Astrocyte of the hippocampus (primary cell): ENCODE measurements at places on chromosomes 5 and 9.

DNA sequence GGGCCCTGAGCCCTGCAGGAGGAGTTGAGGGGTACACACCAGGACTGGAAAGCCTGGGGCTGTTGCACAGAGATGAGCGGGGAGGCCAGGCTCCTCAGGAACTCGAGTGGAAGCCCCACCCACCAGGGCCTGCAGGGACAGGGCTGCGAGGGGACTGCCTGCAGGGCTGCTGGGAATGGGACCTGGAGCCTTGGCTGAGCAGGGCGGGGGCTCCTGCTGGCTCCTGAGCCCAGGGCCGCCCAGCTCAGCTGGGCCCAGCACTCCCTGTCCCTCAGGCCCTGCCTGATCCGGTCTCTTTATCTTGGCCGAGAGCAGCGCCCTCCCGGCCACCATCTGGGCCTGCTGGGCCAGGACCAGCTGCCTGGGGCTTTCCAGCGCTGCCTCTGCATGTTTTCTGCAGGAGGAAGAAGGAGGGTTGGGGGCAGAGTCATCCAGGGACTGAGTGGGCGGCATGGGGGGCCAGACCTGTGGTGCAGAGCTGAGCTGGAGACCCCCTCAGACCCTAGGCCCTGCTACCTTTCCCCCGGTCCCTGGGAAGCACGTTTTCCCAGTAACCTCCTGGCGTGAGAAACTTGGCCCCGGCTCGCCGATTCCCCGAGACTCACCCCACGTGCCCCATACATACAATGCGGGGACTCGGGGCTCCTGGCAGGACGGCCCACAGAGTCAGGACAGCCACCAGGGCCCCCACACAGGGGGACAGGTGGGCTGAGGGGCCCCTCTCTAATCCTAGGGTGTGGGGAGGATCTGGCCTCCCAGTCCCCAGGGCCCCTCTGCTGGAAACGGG lies 9.4 kb downstream of the LCN12 start:
- no peak for DNase-seq

GRCh38 chr5:11596657-11597071 lies 307.6 kb downstream of the CTNND2 start:
- DNase-seq, result peak; percentile 33

- peak; percentile 86 for DNase-seq
Measured at GRCh38 chr5:73370640-73371583, 77.7 kb downstream of the FOXD1 start.

DNA sequence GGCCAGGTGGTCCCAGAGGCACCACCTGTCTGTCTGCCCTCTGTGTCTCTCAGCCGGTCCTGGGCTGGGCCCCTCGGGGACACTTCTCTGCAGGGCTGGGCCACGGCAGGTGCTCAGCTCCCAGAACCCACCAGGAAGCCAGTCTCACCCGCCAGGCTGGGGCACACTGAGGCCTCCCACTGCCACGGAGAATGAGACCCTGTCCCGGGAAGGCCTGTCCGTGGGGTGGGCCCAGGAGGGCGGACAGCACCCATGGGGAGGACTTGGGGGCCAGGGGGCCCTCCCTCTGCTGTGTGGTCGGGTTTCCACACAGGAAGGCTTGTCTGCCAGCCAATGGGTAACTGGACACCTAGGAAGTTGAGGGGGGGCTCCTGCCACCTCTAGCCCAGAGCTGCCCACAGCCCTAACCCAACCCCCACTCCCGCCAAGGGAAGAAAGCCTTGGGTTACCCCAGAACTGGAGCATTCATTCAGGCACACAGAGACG lies 4.1 kb upstream of the TUBB4B start:
- DNase-seq, result no peak
